ENCODE measurements at places on chromosomes 6 and 20.
A peak's percentile ranks its signal among the peaks of the same experiment; 100 is the strongest.

- no peak for DNase-seq
Observed at GRCh38 chr20:53099856-53100255, 127.7 kb downstream of the TSHZ2 start.

DNA sequence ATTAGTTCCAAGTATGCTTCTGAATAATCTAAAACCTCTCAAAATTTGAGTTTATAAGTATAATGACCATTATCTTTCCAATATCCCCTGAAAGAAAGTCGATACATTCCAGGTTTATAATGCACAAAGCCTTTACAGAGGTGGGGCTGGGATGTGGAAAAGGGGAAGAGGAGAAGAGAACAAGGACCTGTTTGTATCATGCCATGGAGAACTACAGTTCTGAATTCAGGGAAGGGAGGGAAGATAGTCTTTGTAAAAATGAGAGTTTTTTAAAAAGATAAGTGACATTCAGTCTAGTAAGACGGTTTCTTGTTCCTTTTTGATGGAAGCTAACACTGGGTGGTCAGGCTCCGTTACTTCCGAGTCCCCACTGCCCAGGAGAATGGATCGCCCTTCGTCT lies 26.1 kb downstream of the ZBTB2 start:
- no peak for DNase-seq

GRCh38 chr6:145071836-145072235 lies 663.5 kb downstream of the EPM2A start:
- no peak for DNase-seq

GRCh38 chr20:34515484-34516246 lies 557 bp upstream of the DYNLRB1 start:
- DNase-seq: peak; percentile 40

DNA sequence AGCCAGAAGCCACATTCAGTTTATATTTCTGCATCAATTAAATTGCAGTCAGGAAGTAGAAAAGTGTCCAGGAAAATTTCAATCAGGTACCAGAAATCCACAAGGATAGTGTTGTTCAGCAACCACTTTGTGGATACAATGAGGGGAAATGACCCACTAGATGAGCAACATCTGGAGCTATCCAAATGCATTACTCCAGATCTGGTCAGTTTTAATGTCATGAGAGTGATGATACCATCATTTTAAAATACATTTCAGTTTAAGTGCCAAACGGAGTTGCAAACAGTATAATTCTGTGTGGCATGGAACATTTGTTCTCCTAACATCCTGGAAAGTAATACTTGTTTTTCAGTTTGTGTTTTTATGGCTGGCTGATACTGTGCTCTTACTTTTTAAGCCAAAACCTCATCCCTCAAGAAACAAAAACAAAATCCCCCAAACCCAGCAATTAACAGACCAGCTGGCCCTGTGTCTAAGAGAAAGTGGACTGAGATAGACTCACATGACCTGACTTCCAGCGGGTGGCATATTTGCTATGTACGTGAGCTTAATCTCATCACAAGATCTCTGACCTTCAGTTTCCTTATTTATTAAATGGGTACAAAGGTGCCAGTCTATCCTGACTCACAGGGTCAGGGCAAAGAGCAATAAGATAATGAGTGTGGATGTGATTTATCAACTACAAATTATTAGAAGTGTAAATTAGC lies 58.8 kb upstream of the CNKSR3 start:
- no peak for DNase-seq

- DNase-seq: no peak
Observed at GRCh38 chr6:42199106-42199981, 4.6 kb upstream of the GUCA1B start.

DNA sequence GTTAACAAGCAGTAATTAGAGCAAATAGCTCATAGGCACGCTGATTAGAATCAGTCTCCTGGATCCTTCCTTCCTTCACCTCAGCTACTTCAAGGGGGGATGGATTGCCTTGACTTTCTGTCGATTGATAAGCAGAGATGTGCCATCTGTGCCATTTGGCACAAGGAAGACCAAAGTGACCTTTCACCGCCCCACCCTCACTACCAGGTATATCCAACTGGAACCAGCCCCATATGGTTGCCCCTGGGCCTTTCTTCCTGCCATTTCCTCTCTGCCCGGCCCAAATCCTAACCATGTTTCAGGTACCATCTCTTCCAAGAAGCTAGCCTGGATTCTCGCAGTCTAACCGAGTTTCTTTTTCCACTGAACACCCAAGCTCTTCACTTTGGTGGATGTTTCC lies 8.7 kb upstream of the CPNE5 start:
- no peak for DNase-seq

DNA sequence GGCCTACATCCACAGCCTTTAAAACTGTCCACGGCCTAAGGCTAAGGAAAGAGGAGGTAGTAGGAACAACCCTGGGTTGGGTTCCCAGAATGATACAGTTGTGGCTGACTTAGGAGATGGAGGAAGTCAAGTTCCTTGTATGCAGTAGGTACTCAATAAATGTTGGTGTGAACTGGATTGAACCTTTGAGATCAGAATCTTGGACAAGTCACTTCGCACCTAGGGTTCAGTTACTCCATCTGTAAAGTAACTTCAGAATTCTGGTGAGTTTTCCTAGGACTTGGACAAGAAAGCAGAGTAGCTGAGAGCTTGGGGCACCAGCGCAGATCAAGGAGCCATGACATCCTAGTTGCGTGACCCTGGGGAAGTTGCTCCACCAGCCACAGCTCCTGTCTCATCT lies 9.1 kb downstream of the XKR7 start:
- no peak for DNase-seq

DNA sequence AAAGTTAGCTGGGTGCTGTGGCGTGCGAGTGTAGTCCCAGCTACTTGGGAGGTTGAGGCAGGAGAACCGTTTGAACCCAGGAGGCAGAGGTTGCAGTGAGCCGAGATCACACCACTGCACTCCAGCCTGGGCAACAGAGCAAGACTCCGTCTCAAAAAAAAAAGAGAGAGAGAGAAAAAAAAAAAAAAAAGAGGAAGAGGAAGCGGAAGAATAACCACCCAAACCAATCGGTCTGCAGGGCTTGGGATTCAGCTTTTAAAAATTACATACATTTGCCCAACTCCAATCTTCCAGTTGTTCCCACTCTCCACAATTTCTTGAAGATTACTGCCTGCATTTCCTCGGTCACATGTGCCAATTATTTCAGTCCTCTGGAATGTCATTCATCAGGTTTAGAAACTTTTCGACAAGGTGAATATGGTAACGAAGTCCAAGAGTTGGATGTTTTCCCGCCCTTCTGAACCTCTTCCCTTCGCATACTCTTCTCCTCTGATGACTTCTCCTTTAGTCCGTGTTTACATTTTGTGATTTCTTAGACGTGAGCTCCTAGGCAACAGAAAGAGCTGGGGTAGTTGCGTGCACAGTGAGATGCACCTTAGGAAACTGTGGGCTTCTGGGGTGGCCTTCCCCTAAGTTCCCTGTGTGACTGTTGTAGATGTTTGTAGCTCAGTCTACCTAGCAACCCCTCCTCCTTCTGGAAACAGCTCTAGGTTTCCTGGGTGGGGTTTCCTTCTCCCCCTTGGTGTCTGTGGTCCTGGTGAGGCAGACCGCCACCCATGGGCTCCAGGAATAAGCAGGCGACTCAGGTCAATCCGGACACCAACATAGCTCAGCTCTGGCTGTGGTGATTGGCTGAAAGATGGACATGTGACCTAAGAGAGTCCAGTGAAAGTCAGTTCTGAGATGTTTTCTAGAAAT lies 63.0 kb upstream of the NCOA3 start:
- no peak for DNase-seq

DNA sequence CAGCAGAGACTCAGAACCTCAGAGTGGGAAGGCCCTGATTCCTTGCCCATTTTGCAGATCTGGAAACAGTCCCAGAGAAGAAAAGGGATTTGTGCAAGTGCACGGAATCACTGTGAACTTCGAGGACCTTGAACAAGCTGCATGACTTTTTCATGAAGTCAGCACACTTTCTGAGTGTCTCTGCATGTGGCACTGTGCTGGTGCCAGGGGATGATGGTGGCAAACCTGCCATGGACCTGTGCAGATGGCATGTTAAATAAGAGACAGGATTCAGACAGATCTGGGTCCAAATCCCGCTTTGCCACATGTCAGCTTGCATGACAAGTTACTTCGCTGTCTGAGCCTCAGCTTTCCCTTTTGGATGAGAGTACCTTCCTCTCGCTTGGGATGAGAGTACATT lies 26.8 kb downstream of the ZNF831 start:
- no peak for DNase-seq

GRCh38 chr20:32945710-32946221 lies 58.5 kb downstream of the SUN5 start:
- no peak for DNase-seq

DNA sequence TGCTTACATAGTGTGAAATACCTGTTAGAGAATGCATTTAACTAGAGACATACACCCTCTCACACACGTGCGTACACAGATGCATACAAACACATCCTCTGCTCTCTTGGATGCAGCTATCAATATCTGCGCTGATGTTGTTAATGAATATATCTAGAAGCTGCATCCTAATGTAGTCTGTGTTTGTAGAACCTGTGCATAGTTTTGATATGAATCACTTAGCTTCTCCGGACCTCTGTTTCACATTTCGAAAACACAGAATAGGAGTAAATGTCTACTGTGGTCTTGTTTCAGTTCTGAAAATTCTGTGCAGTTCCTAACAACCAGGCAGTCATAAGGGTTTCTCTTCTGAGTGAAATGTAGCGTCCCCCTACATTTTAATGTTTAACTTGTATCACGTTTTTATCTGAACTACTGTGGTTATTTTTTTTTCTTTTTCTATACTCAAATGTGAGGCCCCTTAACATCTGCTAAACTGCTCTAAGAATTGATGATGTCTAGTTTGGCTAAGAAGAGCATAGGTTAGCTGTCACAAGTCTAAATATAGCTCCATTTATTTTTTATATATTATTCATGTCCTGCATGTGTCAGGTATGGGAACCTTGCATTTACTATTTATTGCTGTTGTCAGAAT lies 254.5 kb downstream of the TMEM242 start:
- DNase-seq: no peak
